Activated CD4-positive, alpha-beta T cell treated with anti-CD3 and anti-CD28 coated beads for 24 hours (primary cell): ENCODE measurements at places on chromosomes 7 and 10.

DNA sequence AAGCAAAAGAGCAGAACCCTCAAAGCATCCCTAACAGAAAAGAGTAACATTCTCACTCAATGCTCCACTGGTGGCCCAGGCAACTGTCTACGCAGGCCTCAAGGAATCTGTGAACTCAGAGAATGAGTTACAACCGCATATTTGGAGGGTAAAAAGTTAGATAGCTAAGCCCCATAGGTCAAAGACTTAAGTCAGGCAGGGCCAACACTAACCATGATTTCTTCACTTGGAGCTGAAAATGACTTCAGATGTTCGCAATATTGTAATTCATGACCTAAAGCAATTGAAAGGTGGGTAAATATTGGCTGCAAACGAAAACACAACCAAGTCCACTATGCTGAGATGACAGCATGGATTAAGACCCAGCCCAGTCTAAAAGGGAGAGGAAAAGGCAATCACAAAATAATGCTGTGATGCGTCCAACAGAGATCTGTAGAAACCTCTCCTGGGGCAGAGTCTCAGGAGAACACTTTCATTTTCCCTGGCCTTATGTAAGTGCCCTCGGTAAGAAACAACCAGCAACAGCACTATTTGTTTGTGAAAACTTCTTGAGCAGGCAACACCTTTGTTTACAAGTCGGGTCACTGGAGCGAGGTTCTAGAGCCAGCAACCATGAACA lies 176.5 kb downstream of the TNS3 start:
- no peak for DNase-seq

DNA sequence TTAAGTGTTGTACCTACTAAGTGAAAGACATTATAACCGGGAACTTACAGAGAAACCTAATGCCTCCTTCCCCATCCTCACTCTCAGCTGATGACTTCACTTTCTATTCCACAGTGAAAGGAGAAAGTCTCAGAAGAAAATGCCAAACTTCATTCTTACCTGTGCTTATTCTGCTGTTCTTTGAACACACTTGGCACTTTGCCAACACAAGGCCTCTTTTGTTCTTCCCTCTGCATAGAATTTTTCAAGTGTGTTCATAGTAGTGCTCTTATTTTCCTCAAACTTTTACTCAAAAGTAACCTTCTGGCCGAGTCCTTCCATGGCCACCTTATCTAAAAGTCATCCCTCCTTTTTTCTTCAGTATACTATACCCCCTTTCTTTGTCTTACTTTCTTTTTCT lies 59.4 kb upstream of the ETV1 start:
- DNase-seq = no peak

- DNase-seq = no peak
These were observed 34.5 kb upstream of the C10orf120 start for GRCh38 chr10:122733931-122734665.

GRCh38 chr10:119024882-119025281 lies 4.6 kb upstream of the NANOS1 start:
- no peak for DNase-seq

DNA sequence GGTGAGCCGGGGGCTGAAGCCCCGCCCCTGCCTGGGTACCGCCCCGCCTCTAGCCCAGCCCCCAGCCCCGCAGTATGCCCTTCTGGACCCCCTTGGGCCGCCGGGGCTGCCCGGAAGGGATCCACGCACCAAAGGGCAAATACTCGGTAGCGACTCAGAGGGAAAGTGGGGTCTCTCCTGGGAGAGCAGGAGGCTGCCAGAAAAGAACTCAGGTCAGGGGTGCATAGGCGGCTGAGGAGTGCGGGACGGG lies 796 bp downstream of the FBXL15 start:
- DNase-seq = no peak
